PC-9 (cell line): ENCODE measurements at places on chromosomes 6 and 20. TPM values are rescaled to one million over a fixed set of nuclear protein-coding genes. Genes with fewer than 3 reads are reported as not detected.

Gene SNAP25
- not detected in 2 replicates for total RNA-seq

Gene CYP39A1
- total RNA-seq, result 2.9 and 5.6 TPM in 2 replicates

Gene NT5E
- total RNA-seq, result 84.6 and 90.4 TPM in 2 replicates

Gene DDO
- total RNA-seq, result 2.0 and 3.6 TPM in 2 replicates

Gene ESR1
- total RNA-seq, result 1.5 TPM in 2 replicates

Gene GPR6
- not detected in 2 replicates for total RNA-seq

Gene PHF3
- 59.8 and 67.1 TPM in 2 replicates for total RNA-seq

Gene NCOA6
- 26.7 and 35.1 TPM in 2 replicates for total RNA-seq
